ENCODE measurements at places on chromosomes 4 and X.

DNA sequence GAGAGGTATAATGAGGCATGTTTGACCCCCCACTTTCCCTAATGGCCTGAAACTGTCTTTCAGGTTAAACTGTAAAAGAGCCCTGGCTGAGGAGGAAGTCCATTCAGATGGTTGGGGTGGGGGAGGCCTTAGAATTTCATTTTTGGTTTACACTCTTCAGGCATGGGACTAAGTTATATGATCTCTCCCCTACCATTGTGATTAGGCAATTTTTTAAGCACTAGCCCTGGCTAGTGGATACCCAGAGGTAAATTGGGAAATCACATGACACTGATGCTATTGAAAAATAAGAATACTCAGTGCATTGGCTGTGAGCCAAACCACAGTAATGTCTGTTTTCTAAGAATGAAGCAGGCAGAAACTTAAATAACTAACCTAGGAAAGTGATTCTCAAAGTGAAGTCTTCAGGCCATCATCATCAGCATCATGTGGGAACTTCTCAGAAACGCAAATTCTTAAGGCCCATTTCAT lies 149.7 kb downstream of the RRAGB start:
- DNase-seq, result no peak

- no peak for DNase-seq
Measured at GRCh38 chrX:99857455-99857854, 552.6 kb downstream of the PCDH19 start.

DNA sequence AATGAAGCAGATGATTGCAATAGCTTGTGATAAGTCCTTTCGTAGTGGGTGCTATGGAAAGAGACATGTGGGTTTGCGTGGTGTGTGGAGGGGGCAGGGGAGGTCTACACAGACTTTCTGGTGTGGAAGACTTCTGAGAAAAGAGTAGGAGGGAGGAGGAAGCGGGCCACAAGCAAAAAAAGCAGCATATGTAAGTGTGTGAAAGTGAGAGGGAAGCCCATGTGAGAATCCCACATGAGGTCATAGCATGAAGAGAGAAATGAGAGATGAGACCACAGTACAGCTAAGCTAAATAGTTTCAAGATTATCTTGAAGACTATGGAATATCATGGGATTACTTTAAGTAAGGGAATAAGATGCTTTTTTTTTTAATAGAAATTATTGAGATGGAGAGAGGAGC lies 2039.9 kb upstream of the TENM3 start:
- no peak for DNase-seq

GRCh38 chr4:101689220-101689619 lies 101.3 kb upstream of the BANK1 start:
- no peak for DNase-seq

- no peak for DNase-seq
Measured at GRCh38 chr4:66829310-66829709, 716.0 kb downstream of the CENPC start.

- DNase-seq, result no peak
Measured at GRCh38 chrX:150508018-150508417, 60.4 kb upstream of the MTM1 start.

GRCh38 chrX:38877366-38877765 lies 76.1 kb downstream of the MID1IP1 start:
- no peak for DNase-seq

DNA sequence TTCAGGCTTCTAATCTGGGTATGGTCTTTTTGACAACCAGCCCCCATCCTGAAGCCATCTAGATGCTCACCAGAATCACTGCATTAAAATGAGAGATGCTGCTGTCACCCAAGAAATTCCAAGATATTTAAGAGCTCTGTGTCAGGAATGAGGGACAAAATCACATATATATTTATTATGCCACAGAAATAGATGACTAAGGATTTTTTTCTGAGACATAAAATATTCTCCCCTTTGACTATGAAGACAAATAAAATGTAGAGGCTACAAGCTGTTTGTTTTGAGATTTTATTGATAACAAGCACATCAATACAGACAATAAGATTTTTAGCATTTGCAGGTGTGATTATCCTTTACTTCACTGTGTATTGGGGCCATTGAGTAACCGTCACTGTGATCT lies 77.4 kb downstream of the COMMD8 start:
- DNase-seq, result no peak

GRCh38 chr4:30258949-30259348 lies 461.2 kb upstream of the PCDH7 start:
- DNase-seq, result no peak

- no peak for DNase-seq
Measured at GRCh38 chr4:183828125-183828524, 77.0 kb upstream of the STOX2 start.

DNA sequence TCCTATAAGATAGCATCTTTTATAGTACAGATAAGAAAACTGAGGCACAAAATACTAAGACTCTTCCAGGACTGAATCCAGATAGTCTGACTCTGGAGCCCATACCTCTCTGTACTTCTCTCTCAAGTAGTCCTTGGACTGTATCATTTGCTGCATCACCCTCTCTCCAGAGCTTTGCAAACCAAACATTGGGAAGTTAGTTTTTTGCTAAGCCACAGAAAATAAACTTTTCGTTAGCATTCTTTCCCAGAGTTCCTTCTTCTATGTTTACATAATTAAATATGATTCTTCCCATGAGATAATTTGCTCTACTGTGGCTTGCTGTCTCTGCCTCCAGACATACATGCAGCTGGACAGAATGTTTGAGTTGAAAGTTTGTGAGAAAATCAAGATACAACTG lies 22.0 kb downstream of the PPEF2 start:
- no peak for DNase-seq

- DNase-seq, result no peak
Measured at GRCh38 chr4:184448821-184449220, 25.5 kb downstream of the IRF2 start.

- no peak for DNase-seq
Measured at GRCh38 chr4:139017861-139018260, 2.3 kb downstream of the NOCT start.

GRCh38 chr4:88567591-88567990 lies 24.7 kb upstream of the HERC3 start:
- no peak for DNase-seq

Measured in renal cortex interstitium (tissue), 15 donors.